ENCODE measurements at places on chromosomes 6 and 20.

GRCh38 chr6:142784344-142784743 is 160.6 kb downstream of the HIVEP2 start:
- no peak for DNase-seq

DNA sequence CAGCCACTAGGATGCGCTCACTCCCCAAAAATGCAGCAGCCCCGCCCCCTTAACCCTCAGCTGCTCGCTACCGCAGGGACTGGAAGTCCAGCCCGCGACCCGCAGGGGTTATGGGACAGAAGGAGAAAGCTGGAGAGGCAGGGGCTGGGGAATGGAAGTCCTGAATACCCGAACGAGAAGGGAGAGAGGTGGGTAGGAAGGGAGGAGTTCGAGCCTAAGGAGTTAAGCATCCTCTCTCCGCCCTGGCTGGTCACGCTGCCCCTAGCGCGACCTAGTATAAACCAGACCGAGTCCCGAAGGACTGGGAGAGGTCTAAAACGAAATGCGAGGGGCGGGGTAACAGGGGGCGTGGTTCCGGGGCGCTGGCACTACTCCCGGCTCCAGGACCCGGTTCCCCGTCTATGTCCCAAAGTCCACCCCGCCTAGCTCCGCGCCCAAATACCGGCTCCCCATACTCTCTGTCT is 448 bp upstream of the DDAH2 start:
- peak; percentile 70 for DNase-seq

DNA sequence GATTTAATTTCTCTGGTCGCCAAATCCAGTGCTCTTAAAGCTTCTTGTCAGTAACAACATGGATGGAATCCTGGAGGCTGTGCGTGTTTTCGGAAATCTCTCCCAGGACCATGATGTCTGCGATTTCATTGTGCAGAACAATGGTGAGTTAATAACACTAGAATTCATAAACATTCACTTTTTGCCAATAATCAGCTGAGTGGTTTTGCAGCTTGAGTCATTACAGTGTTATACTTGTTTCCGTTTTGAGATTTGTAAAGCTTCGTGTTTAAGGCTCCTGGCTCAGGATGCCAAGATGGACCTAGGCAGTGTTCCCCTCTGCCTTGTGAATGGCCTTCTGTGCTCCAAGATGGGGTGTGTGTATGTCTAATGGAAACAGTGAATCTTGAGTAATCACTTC is 113.8 kb downstream of the ARMC2 start:
- no peak for DNase-seq

DNA sequence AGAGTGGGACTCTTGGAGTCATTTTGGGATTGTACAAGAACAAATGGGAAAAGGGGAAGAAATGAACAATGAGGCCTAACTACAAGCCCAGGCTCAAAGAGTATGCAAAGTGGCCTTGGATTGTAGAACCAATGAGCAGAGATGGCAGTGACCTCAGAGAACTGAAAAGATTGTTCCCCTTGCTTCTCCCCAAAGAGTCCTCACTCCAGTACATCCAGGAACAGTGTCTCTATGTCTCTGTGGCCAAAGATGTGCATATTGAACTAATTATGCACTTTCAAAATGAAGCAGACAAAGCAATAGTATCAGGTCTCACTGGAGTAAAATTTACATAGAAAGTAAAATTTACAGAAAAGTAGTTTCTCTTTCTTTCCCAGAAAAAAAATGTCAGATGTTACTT is 81.0 kb downstream of the SMLR1 start:
- no peak for DNase-seq

GRCh38 chr20:32482143-32482441 is 103.0 kb downstream of the NOL4L start:
- no peak for DNase-seq

GRCh38 chr6:35042031-35042815 is 98.9 kb downstream of the TCP11 start:
- no peak for DNase-seq

- DNase-seq = no peak
These were observed 48.5 kb downstream of the PTPRK start for GRCh38 chr6:128471907-128472306.

DNA sequence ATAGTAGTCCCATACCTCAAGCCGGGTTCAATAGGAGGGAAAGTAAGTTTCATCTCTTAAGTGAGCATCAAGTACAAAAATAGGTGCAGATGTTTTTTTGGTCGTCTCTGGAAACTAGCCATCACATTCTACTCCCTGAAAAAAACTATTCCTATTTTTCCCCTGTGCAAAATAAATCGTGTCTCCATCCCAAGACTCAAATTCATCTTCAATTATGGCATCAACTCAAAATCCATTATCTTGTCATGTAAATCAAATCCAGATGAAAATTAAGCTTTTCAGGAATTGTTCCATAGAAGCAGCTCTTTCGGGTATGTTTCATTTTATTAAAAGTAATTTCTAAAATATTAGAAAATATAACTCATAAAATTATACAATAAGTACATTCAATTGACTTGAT is 1368.4 kb downstream of the GRIK2 start:
- DNase-seq = no peak

DNA sequence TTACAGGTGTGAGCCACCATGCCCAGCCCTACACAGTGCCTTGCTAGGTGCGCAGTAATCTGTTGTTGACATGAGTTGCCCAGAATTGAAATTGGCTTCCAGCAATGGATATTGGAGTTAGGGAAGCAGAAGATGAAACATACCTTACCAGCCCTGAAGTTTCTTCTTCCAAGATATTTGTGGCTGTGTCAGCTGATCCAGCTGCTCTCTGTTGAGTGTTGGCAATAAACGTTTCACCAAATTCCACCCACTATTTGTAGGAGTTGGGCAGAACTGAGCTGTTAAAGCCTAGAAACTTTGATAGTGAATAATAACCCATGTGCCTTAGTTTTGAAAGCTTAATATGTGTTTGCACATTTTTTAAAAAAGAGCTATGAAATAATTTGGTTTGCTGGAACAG is 218.2 kb upstream of the SNX9 start:
- no peak for DNase-seq

GRCh38 chr20:54208548-54209176 is 775 bp downstream of the PFDN4 start:
- no peak for DNase-seq

DNA sequence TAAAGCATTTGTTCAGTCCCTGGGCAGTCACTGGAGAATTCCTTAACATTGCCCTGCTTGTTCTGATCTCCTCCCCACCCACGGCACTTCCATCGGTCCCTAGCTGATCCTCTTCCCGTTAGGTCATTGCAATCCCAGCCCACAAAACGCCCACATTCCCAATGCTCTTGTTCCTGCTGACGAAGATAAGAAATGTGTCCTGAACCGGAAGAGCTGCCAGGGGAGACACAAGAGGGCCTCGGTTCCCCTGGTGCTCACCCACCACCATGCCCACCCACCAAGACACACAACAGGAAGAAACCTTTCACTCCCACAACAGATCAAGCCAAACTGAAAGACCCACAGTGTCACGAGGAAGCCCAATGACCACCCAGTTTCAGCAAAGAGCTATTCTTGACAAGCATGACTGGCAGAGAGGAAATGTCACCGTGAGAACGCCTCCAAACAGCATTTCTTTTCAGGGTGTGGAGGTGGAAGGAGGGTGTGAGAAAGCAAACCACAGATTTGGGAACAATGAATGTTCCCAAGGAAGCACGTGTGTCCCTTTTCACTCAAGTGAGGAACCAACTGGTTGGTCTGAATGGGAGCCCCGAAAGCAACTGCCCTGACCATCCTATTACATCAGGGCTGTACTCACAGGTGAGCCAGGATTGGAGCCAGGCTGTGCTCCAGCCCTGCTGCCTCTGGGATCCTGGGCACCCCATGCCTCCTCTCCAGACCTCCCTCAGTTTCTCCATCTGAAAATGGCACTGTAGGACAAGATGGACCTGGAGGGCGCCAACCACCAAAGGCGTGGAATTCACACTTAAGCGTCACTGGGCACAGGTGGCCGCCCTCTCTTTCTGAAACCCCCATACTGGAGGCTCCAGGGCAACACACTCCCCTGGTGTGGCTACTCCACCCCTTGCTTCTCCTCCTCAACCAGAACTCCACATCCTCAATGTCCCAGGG is 97.5 kb downstream of the ZMYND8 start:
- no peak for DNase-seq

DNA sequence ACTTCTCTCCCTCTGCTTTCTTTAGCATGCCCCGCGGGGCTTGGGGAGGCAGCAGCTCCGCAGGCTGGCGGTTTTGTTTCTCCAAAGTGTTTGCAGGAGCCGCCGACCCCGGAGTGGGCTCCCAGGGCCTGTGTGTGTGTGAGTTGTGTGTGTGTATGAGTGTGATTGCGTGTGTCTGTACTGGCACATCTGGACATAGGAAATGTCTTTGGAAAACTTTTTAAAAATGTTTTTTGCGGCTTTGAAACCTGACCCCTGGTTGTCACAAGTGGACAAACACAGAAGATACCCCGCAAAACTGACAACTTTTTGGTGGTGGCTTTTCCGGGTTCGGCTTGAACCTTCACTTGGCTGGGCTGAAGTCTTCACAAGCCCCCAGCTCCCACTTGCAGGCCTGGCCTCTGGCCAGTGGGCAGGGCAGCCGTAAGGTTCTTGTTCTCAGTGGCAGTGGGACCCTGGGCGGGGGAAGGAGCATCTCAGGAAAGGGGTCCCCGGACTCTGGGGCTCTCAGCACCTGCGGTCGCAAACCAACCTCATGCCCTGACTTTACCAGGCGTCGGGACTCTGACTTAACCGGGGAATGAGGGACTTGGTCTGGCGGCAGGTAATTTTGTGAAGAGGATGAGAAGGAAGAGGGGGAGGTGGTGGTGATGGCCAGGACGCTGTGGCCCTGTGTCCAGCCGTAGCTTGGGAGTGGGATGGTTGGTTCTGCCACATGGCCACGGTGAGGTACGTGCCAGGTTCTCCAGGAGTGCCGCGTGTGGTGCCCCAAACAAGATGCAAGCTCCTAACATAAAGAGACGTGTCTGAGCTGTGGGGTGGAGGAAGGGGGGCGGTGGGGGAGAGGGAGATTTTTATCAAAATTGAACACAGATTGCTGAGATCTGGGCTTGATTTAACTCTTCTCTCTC is 619 bp downstream of the DAAM2 start:
- no peak for DNase-seq

- no peak for DNase-seq
These were observed 59.1 kb upstream of the NT5E start for GRCh38 chr6:85390775-85391174.

GRCh38 chr6:73566954-73567591 is 46.2 kb upstream of the EEF1A1 start:
- DNase-seq = no peak

DNA sequence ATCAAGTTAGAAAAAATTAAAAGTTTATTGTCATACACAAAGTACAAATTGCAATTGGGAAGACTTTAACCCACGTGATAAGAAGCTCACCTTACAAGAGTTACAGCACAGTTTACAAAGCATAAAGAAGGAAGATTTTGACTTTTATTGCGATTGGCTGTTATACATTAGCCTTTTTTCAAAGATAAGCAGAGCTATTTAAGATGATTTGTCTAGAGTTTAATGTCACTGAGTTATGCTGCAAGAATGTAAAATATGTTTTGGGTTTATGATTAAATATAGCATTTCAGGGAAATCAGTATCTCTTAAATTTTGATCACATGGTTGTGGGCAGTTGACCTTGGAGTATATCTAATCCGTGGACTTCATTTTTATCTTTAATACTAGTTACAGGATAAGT is 664.2 kb upstream of the PTCHD4 start:
- no peak for DNase-seq

- no peak for DNase-seq
These were observed 13.9 kb downstream of the CCN2 start for GRCh38 chr6:131937226-131937625.

GRCh38 chr6:21626756-21627155 is 33.2 kb downstream of the SOX4 start:
- no peak for DNase-seq

- DNase-seq = no peak
These were observed 38.6 kb upstream of the EPB41L1 start for GRCh38 chr20:36115925-36116324.

DNA sequence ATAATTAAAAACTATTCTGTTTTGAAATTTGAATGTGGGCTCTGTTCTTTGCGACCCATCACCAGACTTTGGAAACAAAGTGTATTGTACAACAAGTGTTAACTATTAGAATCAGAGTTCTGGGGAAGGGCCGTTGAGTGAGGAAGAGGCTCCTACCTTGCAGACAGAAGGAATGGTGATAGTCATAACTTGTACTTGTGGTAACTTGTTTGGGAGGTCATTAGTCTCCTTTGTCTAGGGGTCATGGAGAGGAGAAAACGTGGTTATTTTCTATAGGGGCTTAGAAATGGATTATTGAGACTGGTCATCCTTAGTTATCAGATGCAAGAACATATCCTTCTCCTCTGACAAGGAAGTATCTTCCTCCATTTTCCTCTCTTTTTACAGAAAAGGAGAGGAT is 174.8 kb downstream of the BMP2 start:
- no peak for DNase-seq

DNA sequence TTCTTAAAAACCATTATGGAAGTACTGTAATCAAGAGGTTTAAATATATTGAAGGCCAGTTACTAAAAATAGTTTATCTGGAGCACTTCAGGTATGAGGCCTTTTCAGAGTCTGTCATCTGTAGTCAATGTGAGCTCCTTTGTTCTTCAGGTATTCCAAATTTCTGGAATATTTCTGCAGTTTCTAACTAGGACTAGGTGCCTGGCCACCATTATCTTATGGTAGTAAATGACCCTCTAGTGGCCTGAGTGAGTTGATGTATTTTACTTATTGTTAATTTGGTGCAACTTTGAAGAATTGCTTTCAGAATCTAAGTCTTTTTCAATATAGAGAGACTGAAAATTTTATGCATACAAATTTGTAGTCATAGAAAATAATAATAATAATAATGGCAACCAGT is 95.2 kb upstream of the FLRT3 start:
- no peak for DNase-seq

GRCh38 chr6:43838276-43839036 is 68.4 kb downstream of the VEGFA start:
- DNase-seq = peak; percentile 22

GRCh38 chr6:166712286-166713228 is 85.5 kb upstream of the RPS6KA2 start:
- DNase-seq = no peak

- DNase-seq = no peak
These were observed 50.2 kb downstream of the C6orf52 start for GRCh38 chr6:10644225-10644624.

- DNase-seq = no peak
These were observed 79.0 kb downstream of the PPP1R3G start for GRCh38 chr6:5164092-5164491.

GRCh38 chr6:15441981-15442380 is 196.1 kb downstream of the JARID2 start:
- no peak for DNase-seq

DNA sequence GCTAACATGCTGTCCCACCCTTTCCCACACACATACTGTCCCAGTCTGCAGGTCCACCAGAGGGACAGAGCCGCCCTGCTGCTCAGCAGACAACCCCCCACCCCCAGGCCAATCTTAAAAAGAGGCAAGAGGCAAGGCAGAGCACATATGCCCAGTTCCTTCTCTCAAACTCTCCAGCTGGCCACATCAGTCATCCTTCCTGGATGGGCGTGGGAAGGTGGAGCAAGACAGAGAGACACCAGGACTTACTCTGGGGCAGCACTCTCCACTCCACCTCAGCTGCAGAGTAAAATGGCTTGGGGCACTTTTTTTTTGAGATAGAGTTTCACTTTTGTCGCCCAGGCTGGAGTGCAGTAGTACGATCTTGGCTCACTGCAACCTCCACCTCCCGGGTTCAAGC is 10.8 kb downstream of the MOCS3 start:
- DNase-seq = no peak

GRCh38 chr6:135266675-135267074 is 85.6 kb downstream of the MYB start:
- DNase-seq = no peak

Measured in Jurkat, Clone E6-1 (cell line).